ENCODE measurements at places on chromosomes 3 and 15.

- DNase-seq = no peak
Observed at GRCh38 chr15:68993276-68993675, 21.2 kb upstream of the NOX5 start.

DNA sequence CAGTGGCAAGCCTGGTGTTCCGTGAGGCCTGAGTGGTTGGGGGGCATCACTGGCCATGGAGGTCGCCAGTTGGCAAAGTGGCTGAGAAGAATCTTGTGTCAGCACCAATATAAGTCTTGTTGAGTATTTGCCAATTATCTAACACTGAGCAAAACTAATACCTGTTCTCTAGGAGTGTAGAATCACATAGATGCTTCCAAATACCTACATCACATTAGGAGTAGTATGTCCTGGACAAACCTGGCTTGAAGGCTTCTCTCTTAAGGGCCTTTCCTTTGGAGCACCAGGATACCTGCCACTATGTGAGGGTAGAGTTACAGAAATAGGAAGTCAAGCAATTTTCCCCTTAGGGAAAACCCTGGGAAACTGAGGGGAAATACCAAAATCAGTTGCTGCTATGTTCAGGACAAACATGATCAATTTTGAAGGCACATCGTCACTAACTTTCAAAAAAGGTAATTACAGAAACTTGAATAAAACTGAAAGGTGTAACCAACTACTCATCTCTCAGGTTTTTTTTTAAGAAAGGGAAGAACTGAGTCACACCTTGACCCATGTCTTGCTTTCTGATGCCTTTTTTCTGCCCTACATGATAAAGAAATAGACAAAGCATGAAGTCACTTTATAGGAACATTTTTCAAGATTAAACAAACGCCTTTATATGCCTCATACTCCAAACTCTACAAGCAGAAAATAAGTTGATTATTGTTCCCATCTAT lies 100.4 kb downstream of the IMPG2 start:
- no peak for DNase-seq

- no peak for DNase-seq
Observed at GRCh38 chr3:30733209-30733608, 126.8 kb downstream of the TGFBR2 start.

GRCh38 chr3:11607816-11608215 lies 35.9 kb downstream of the VGLL4 start:
- DNase-seq = no peak

- no peak for DNase-seq
Observed at GRCh38 chr3:78941587-78941986, 826.2 kb downstream of the ROBO1 start.
